Lung (tissue), 17 donors: ENCODE measurements at places on chromosomes 2 and 18. TPM values are rescaled to one million over a fixed set of nuclear protein-coding genes. Genes with fewer than 3 reads are reported as not detected.

ECEL1 gene
- total RNA-seq, result 0.31 TPM

GPR17 gene
- 0.40 TPM for total RNA-seq

UGT1A5 gene
- total RNA-seq, result not detected

GDF7 gene
- total RNA-seq, result 0.54 TPM
